Type B pancreatic cell (in vitro differentiated cells): ENCODE measurements at places on chromosomes 7 and 10. TPM values are rescaled to one million over a fixed set of nuclear protein-coding genes. Genes with fewer than 3 reads are reported as not detected.

DNA sequence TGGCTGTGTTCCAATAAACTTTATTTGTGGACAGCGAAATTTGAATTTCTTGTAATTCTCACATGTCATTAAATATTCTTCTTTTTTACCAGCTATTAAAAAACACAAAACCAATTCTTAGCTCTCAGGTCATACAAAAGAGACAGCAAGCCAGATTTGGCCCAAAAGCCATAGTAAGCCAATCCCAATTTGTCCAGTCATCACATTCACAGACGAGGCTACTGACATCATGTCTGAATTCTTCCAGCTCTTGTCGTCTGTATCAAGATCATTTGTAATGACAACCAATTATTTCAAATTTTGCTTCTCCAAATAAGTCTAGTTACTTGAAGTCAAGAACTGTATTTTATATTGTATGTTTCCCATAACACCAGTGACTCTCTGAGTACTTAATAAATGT, 266.5 kb downstream of the PAXIP1 start:
- no peak for DNase-seq

The PRPS1L1 gene
- total RNA-seq: not detected in 2 replicates

The ST8SIA6 gene
- 1.0 and 1.8 TPM in 2 replicates for total RNA-seq

The LRIT1 gene
- total RNA-seq: not detected in 2 replicates
